ENCODE measurements at places on chromosomes 13 and 19. TPM values are rescaled to one million over a fixed set of nuclear protein-coding genes. Genes with fewer than 3 reads are reported as not detected.
A peak's percentile ranks its signal among the peaks of the same experiment; 100 is the strongest.

DNA sequence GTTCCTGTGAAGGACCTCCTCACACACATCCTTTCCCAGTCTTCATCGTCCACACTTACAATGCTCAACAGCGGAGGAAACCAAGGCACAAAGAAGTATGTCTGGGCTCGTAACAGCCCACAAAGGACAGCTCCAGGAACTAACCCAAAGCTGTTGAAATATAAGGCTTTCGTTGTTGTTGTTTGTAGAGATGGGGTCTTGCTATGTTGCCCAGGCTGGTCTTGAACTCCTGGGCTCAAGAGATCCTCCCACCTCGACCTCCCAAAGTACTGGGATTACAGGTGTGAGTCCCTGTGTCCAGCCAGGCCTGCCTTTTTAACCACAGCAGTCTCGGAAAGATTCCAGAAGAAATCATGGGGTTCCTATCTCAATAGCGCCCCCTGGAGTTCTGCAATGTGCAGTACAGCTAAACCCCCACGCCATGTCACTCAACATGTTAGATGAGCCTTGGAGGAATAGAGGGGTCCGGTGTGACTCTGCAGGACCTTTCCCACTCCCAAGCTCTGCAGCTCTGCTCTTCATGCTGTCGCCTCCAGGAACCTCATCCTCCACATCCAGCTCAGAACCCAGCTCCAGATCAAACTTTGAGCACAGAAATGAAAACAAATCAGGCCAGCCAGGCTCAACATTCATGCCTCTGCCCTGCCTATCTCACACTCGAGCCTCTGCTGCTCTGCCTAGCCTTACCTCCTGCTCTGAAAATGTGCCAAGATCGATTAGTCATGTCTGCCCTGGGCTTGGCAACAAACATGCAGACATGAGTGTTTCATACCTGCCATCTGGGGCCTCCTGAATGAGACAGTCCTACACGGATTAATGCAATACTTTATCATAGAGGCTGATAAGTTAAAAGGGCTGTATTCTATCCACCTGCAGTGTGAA is 7.5 kb downstream of the PLA2G4C start:
- peak; percentile 53 for DNase-seq

- DNase-seq: no peak
Measured at GRCh38 chr13:66965181-66965580, 265.0 kb downstream of the PCDH9 start.

GPR32 gene
- not detected for total RNA-seq

RCBTB2 gene
- total RNA-seq: 2.6 TPM

DNA sequence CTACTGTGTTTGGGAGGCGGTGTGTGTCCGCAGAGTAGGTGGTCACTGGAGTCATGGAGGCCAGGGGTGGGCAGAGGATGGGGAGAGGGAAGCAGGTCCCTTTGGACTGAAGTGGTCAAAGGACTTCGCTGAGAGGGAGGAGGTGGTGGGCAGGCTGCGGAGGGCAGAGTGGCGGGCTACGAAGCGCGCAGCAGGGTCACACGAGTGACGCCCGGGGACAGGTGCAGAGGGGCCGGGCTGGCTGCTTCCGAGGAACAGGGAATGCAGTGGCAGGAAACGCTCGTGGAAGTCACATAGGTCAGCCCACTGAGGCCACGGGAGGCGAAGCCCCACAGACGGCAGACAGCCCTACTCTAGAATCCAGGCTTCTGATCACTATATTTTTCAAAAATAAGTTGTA is 111.5 kb downstream of the URI1 start:
- DNase-seq: no peak

- no peak for DNase-seq
Measured at GRCh38 chr13:51618626-51619025, 34.4 kb downstream of the WDFY2 start.

SPTBN4 gene
- 4.8 TPM for total RNA-seq

GRCh38 chr13:104372095-104372655 is 1306.0 kb upstream of the SLC10A2 start:
- DNase-seq: no peak

ZNF568 gene
- 15.4 TPM for total RNA-seq

SYCN gene
- total RNA-seq: not detected

DNA sequence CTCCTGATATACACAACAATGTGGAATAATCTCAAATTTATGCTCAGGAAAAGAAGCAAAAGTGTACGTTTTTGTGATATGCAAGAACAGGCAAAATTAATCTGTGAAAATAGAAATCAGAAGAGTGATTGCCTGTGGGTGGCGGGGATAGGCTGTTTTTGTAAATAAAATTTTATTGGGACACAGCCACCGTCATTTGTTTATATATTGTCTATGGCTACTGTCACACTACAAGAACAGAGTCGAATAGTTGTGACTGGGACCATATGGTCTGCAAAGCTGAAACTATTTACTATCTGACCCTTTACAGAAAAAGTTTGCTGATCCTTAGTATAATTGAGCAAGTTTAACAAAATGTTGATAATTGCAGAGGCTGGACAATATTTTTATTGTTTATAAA is 269.5 kb upstream of the HTR2A start:
- DNase-seq: no peak

GRCh38 chr19:32691952-32692726 is 518 bp downstream of the NUDT19 start:
- DNase-seq: peak; percentile 73

DNA sequence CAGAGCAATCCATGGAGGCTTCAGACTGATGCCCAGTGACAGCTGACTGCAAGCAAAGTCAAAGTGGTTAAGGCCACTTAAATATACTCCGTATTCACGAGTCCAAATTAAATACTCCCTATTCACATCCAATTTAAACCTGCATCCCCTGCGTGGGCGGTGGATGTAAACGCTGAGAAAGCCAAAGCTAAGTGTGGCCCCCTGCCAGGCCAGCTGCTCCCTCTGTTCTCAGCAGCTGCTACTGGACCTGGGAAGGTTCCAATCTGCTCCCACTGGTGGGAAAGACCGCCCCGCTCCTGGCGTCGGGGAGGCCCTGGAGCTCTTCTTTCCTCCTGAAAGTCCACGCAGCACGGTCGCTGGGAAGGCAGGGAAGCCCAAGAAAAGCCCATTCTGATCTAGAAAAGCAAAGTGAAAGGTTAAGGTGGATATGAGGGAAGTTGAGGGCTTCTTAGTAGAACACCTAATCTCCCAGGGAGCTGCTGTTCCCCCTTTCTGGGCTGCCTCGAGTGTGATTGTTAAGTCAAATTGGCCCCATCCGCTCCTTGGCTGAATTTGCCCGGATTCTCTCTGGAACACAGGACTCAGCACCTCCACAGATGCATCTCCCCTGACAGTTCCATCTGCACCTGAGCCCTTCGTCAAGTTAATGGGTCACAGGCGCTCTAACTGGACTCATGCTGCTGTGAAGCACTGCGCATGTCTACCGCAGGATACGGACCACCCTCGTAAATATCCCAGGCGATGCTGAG is 205.5 kb downstream of the USP12 start:
- DNase-seq: no peak

PNMA8A gene
- 1.9 TPM for total RNA-seq

DNA sequence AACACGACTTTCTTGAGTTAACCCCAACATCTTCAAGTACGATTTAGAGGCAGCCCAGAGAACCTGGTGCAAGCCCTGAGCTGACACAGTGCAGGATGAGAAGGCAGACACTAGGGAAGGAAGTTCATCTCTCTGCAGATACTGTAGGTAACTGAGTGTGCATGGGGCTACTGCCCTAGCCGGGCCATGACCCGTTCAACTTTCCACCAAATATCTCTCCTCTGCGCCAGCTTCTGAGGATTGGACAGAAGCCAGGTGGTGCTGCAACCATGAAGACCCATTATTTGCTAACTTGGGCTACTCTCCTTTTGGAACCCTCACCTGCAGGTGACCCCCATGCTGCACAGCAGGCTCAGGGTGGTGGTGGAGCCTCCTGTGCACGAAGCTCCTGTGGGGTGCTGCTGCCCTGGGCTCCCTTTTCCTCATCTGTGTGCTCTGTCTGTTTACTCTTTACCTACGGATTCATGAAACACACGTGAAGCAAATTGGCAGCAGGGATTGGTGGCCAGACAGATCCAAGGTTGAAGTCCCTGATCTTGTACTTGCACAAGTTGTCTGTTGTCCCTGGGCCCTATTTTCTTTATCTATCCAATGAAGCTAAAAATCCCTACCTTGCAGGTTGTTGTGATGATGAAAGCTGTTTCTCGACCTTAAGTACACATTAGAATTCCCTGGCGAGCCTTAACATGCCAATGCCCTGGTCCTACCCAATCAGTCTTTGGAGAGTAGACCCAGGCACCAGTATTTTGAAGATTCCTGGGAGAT is 227.8 kb downstream of the LACC1 start:
- DNase-seq: no peak

VSTM2B gene
- not detected for total RNA-seq

- no peak for DNase-seq
Measured at GRCh38 chr13:21576426-21576825, 27.5 kb downstream of the MICU2 start.

ZNF524 gene
- total RNA-seq: 32.3 TPM

DNA sequence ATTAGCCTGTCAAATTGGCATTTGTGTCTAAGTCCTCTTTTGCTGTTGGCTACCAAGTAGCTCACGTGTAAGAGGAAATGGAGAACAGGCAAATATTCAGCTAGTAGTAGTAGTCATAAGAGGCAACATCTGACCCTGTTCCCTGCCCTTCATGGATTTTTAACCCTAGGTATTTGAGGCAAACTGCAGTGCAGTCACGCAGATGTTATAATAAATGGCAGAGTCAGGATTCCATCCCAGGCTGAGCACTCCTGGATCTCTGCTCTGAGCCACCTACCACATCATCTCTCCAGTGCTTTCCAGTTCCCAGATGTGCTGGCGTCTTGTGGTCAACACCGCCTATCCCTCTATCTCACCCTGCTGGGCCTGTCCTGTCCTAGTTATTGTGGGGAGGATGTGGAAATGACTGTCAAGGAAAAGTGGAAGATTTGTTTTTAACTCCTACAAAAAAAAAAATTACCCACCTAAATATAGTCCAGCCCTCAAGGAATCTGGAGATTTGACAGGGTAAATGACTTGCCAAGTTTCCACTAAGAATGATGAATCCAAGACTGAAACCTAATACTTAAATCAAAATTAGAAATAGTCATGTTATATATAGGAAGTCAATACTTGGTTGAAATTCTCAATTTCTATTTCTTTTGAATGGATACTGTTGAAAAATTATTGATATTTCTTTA is 322.9 kb downstream of the GPC6 start:
- DNase-seq: no peak

RGCC gene
- 111 TPM for total RNA-seq

DNA sequence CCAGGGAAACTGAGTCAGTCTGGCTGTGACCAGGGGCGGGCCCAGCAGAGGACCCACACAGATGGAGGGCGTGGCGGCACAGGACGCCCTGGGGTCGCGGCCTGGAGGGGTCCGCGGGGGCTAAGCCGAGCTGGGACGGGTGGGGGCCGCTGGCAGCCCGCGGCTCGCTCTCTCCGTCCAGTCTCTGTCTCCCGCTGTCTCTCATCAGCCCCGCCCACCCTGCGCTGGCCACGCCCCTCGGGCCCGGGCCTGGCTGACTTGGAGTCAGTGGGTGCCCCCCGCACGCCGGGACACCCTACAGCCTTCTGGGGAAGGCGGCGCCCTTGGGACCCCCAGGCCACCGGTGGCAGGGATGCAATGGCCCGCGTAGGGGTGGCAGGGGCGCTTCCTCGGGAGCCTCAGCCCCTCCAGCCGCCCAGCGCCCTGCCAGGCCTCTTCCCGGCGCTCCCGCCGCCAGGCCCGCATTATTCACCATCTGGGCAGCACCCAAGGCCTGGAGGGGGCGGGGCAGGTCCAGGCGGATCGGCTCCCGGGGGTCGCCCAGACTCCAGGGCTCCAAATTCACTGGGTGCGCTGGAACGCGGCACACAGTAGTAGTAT is at the start of gene TBXA2R:
Gene TBXA2R, minus strand, starts transcription at position 186 of the 600 bp plus-strand sequence. CDS start 6,241 bp downstream, outside the sequence.
- peak; percentile 77 for DNase-seq

- DNase-seq: no peak
Measured at GRCh38 chr19:16117594-16118033, 5.9 kb downstream of the RAB8A start.

- no peak for DNase-seq
Measured at GRCh38 chr13:21691928-21692327, 21.1 kb downstream of the FGF9 start.

GRCh38 chr19:38985262-38985661 is 9.7 kb upstream of the FBXO17 start:
- no peak for DNase-seq

DNA sequence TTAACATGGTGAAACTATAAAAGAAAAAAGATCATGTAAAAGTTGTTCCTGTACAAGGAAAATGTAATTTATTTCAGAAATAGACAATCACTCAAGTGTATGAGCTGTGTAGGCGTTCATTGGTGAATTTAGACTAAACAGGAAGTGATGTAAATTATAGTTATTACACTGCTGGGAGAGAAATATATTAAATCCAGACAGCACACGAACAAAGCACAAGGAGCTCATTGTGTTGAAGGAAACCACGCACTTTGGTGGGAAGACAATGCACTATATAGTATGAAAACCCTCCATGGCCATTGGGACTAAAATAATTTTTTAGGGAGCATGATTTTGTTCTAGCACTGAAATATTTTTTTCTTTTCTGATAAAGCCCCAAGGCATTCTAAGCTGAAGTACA is 450.5 kb downstream of the KLF12 start:
- no peak for DNase-seq

DNA sequence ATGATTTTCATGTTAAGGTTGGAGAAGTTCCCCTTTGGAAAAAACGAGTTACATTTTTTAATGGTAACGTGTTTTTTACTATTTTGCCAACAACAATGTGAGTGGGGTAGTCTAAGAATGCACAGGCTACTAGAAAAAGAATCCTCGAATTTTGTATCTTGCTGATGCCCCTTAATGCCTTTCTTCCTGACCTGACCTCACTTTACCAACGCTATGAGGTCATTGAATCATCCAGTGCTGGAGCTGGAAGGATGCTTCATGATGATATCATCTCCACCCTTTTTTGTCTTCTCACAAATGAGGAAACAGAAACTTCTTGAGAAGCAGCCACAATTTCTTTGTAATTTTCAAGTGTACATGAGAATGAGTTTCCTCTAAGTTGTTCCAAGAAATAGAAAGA is 8.2 kb upstream of the UBL3 start:
- DNase-seq: no peak

Data from activated T-cell treated with anti-CD3 and anti-CD28 coated beads, Interleukin-2, amount 50 U/mL, for 72 hours (primary cell).